RPMI7951 (cell line): ENCODE measurements at places on chromosomes 12 and 14. TPM values are rescaled to one million over a fixed set of nuclear protein-coding genes. Genes with fewer than 3 reads are reported as not detected.

GPR33 gene
- not detected in 2 replicates for total RNA-seq

GRCh38 chr12:70964867-70965510 is 44.5 kb upstream of the PTPRR start:
- no peak for DNase-seq

DNA sequence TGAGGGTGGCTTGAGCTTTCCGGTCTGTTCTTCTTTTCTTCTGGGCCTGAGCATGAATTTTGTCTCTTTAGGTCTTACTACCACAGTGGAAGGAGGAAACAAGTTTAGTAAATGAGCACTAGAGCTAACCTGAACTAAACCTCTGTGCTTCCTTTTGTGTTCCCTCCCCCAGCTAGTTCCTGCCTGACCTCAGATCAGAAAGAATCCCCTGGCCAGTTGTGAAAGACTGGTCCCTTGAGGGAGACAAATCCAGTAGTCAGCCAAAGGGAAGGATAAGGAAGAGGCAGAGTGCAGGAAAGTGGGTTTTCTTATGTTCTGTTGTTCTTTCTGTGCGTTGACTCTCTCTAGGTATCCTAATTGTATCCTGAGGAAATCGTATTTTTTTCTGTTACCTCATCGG is 17.5 kb downstream of the ZNF664 start:
- DNase-seq = no peak

GRCh38 chr14:64774272-64774671 is 70.0 kb downstream of the PLEKHG3 start:
- no peak for DNase-seq

DNA sequence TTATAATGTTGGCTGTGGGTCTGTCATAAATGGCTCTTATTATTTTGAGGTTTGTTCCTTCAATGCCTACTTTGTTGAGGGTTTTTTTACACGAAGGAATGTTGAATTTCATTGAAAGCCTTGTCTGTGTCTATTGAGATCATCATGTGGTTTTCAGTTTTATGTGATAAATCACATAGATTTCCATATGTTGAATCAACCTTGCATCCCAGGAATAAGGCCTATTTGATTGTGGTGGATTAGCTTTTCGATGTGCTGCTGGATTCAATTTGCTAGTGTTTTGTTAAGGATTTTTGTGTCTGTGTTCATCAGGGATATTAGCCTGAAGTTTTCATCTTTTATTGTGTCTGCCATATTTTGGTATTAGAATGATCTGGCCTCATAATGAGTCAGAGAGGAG is 27.6 kb downstream of the SLC2A13 start:
- peak; percentile 10 for DNase-seq

DNA sequence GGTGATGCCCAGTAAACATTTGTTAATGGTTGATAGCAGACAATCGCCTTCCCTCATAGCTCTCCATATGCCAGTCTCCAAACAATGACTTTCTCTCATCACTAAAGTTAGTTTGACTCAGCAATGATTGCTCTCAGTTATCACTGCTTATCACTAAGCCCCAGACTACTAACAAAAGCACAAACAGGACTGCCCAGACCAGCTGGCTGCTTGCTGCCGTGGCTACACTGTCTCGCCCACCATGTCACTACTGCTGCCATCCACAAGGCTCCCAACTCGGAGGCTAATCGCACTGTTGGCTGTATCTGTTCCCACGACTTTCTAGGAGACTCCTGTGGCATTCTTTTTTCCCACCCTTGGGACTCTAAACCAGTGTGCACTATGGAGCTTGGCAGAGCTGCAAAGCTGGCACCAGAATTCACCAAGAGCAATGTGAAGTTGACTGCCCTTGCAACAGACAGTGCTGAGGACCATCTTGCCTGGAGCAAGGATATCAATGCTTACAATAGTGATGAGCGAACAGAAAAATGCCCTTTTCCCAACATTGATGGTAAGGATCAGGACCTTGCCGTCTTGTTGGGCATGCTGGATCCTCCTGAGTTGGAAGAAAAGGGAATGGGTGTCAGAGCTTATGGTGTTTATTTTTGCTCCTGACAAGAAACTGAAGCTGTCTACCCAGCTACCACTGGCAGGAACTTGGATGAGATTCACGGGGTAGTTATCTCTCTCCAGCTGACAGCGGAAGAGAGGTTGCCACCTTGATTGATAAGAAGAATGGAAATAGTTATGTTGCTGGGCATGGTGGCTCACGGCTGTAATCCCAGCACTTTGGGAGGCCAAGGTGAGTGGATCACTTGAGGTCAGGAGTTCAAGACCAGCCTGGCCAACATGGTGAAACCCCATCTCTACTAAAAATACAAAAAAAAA is 27.1 kb upstream of the NR2C1 start:
- DNase-seq = no peak
